ENCODE measurements at places on chromosomes 3 and 15. TPM values are rescaled to one million over a fixed set of nuclear protein-coding genes. Genes with fewer than 3 reads are reported as not detected.
A peak's percentile ranks its signal among the peaks of the same experiment; 100 is the strongest.

- H3K4me1 ChIP-seq: no peaks in the 10 kb centered on the region
- H3K27me3 ChIP-seq: no peaks in the 10 kb centered on the region
- DNase-seq: no peak
- no peaks in the 10 kb centered on the region for H3K36me3 ChIP-seq
- no peak overlapping the region for H3K27ac ChIP-seq
Measured at GRCh38 chr3:117131259-117131658, 421.7 kb downstream of the TUSC7 start.

- H3K4me3 ChIP-seq: no peak overlapping the region
- H3K27me3 ChIP-seq: no peaks in the 10 kb centered on the region
- DNase-seq: no peak
- H3K4me1 ChIP-seq: peaks cover 27% of the 10 kb centered on the region
Measured at GRCh38 chr15:90519688-90520087, 10.0 kb upstream of the CRTC3 start.

- H3K36me3 ChIP-seq: no peaks in the 10 kb centered on the region
- peak overlapping the region; percentile 35 for H3K4me3 ChIP-seq
- H3K4me1 ChIP-seq: peaks cover 35% of the 10 kb centered on the region
- H3K27ac ChIP-seq: peak overlapping the region; percentile 76
- DNase-seq: no peak
Measured at GRCh38 chr15:92831336-92831654, 68.8 kb upstream of the CHD2 start.

GRCh38 chr15:48555241-48555881, 90.1 kb downstream of the FBN1 start:
- no peak for DNase-seq
- H3K4me1 ChIP-seq: no peaks in the 10 kb centered on the region
- H3K4me3 ChIP-seq: no peak overlapping the region
- H3K27me3 ChIP-seq: no peaks in the 10 kb centered on the region
- H3K27ac ChIP-seq: no peak overlapping the region
- H3K36me3 ChIP-seq: no peaks in the 10 kb centered on the region

The SLC6A11 gene
- total RNA-seq: not detected

GRCh38 chr3:47661121-47661752, 82.6 kb upstream of the CSPG5 start:
- no peak for DNase-seq
- no peaks in the 10 kb centered on the region for H3K4me1 ChIP-seq
- H3K27me3 ChIP-seq: no peaks in the 10 kb centered on the region
- no peak overlapping the region for H3K27ac ChIP-seq
- no peak overlapping the region for H3K4me3 ChIP-seq

Data from PC-9 (cell line).